ENCODE measurements at places on chromosomes 1 and 21.

GRCh38 chr1:214500340-214501055, 50.9 kb downstream of the PTPN14 start:
- no peak for DNase-seq

DNA sequence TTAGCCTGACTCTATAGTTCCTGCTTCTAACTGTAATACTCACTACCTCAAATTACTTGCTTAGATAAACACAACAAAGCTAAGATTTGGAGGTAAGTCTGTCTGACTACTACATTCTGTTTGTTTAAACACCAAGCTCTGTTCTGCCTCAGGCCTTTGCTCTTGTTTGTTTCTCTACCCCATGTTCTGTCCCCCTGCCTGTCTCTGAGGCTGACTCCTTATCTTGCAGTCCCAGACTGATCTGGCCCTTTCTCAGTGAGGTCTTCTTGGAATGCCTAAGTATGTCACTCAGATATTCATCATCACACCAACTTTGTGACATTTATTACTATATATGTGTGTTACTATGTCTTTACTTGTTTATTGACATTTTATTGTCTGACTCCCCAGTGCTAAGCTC, 425.5 kb downstream of the LMO4 start:
- no peak for DNase-seq

DNA sequence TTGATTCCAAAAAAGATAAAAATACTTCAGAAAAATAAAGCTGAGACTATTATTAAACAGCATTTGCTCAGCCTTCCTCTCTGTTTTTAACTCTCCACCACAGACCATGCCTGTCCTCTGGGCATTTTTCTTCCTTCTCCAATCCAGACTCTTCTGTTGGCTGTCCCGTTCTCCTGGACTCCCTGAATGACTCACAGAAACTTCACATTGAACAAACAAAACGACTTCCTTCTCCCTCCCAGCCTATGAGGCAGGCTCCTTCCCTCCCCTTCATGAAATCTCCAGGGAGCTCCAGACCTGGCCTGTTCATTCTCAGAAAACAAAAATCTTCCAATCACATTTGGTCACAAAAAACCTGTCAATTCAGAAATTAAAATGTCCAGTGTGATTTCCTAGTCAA, 421.3 kb downstream of the NPHP4 start:
- DNase-seq: no peak

DNA sequence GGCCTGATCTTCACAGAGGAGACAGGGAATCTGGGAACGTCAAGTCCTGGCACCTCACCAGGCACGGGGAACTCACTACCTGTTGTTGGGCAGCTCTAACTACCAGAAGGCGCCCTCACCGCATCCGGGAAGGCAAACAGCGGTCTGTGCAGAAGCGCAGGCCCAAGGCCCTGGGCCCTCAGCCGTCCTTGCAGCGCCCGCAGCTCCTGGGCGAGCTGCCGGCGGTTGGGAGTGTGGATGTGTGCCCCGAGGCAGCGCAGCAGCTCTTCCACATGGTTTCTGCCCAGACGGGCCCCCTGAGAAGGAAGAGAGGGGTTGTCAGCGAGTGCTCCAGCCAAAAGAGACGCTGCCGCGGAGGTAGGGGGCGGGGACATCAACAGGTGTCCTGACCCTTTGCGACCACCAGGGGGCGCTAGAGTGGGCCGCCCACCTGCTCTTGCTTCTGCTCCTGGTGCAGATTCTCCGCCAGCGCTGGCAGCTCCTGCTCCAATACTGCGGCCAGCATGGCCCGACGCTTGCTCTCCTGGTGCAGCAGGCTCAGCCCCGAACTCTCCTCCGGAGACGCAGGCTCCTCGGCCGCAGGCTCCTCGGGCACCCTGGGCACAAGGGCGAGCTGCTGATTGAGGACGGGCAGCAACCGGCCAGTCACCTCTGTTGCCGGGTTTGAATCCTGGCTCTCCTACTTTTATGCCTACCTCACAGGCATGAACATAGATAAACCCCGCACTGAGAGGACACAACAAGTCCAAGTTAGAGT, 9.3 kb downstream of the MAP3K6 start:
- peak; percentile 56 for DNase-seq

DNA sequence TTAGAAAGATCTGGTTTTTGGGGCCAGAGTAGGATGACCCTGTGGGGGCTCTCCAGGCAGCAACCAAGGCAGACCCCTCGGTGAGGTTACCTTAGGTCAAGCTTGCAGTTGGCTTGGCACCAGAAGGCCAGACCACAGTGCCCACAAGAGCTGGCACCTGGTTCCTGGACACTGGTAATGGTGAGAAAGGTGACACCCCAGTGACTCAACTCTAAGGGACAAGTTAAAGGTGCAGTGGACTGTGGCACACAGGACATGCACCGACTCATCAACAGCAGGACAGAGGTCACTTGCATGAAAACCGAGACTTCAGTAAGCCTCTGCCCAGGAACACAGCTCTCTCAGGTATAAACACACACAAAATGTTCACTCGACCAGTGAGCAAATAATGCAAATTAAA, 6.7 kb downstream of the LRRC38 start:
- no peak for DNase-seq

- no peak for DNase-seq
Measured at GRCh38 chr1:246647113-246647512, 77.1 kb upstream of the SCCPDH start.

DNA sequence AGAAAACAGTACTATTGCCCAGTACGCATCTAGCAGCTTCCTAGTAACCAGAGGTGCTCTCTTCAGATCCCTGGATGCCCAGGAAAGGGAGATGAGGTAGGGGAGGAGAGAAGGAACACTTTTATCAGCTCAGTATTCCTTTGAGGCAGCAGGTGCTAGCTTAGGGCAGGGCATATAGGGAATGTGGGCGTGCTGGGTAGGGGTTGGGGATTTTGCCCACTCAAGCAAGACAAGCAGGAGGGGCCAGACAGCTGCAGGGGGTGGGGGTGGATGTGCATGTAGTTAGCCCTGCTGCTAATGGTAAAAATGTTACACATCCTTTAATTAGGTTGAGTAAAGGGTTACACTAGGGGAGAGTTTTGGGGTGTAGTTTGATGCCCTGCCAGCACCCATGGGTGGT, 18.1 kb upstream of the AVPR1B start:
- DNase-seq: no peak

GRCh38 chr1:61139775-61140549, 57.6 kb downstream of the NFIA start:
- no peak for DNase-seq

DNA sequence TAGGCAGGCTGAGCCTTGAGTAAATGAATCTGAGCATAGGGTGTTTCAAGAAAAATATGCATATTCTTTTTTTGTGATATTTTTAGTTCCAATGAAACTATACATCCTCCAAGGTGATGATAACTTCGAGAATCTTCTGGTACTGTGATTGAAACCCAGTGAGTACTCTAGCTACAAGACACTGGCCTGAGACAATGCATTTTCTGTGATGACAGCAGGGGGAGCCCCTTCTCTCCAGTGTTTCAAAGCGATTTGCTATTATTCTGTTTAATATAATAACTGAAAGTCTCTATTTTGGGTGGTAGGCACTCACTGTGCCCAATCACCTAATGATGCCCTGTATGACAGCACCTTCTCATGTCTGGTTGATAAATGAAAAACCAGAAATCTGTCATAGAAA, 12.1 kb downstream of the IRF2BP2 start:
- DNase-seq: no peak

DNA sequence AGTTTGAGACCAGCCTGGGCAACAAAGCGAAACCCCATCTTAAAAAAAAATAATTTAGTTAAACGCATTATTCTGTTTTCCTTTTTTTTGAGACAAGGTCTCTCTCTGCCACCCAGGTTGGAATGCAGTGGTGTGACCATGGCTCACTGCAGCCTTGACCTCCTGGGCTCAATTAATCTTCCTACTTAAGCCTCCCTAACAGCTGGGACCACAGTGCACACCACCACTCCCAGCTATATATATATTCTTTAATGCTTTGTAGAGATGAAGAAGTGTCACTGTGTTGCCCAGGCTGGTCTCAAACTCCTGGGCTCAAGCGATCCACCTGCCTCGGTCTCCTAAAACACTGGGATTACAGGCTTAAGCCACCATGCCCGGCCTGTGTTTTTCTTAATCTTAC, 7.7 kb upstream of the KLF17 start:
- no peak for DNase-seq

GRCh38 chr1:211372463-211372862, 45.8 kb downstream of the TRAF5 start:
- no peak for DNase-seq

DNA sequence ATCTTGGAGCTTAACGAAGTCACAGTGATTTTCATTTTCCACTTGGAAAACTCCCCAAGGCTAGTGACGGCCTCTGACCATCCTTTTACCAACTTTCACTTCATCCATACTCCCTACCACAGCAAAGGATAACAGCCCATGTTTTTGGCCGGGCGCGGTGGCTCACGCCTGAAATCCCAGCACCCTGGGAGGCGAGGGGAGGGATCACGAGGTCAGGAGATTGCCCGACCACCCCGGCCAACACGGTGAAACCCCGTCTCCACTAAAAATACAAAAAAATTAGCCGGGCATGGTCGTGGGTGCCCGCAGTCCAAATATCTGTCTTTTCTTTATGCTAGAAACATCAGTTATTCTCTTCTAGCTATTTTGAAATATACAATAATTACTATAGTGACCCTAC, 7.3 kb downstream of the ASPM start:
- no peak for DNase-seq

DNA sequence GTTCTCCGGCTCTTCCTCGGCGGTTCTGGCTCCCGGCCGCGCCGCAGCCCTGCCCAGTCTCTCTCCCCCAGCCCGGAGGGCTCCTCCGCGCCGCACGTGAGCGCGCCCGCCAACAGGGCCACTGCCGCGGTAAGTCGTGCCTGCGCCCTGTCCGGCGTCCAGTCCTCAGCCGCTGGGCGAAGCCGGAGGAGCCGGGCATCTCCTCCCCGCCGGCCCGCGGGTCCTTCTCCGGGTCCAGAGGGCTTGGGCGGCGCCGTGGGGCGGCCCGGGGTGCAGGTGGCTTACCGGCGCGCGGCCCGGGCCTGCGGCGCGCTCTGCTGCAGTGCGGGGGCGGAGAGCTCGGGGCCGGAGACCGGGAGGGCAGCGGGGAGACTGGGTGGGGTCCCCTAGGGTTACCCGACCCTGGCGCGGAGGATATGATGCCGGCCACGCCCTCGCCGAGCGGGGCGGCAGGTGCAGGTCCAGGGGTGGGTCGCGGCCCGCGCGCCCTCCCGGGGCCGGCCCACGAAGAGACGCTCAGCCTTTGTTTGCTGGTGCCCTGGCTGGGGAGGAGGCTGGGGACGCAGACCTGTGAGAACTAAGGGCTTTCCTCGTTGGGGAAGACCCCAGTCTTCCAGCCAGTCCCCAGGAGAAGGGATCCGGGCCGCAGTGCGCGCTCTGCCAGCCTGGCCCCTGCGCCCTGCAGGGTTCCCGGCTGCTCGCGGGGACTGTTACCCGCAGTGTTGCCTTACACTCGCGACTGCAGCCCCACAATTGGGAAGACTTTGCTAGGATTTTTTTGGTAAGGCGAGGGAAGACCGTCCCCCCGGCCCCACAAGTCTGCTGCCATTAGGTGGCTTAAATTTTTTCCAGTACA, at the start of gene DOP1B:
Gene DOP1B, plus strand, starts transcription at position 10 of the 856 bp plus-strand sequence. CDS start 7,910 bp downstream, outside the sequence.
- no peak for DNase-seq

- no peak for DNase-seq
Measured at GRCh38 chr1:177880339-177880891, 89.4 kb downstream of the SEC16B start.

GRCh38 chr1:175749075-175749474, 5.7 kb upstream of the TNR start:
- DNase-seq: no peak

DNA sequence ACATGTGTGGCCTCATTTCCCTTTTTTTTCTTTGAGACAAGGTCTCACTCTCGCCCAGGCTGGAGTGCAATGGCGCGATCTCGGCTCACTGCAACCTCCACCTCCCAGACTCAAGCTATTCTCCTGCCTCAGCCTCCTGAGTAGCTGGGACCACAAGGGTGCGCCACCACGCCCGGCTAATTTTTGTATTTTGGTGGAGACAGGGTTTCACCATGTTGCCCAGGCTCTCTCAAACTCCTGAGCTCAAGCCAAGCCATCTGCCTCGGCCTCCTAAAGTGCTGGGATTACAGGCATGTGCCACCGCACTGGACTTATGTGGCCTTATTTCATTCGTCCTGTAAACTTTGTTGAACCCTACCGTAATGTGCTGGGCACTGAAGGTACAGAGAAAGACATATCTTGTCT, 569 bp upstream of the WARS2 start:
- DNase-seq: no peak

GRCh38 chr1:108850929-108851328, 6.0 kb downstream of the AKNAD1 start:
- no peak for DNase-seq

GRCh38 chr1:14149431-14149830, 449.1 kb upstream of the KAZN start:
- no peak for DNase-seq

DNA sequence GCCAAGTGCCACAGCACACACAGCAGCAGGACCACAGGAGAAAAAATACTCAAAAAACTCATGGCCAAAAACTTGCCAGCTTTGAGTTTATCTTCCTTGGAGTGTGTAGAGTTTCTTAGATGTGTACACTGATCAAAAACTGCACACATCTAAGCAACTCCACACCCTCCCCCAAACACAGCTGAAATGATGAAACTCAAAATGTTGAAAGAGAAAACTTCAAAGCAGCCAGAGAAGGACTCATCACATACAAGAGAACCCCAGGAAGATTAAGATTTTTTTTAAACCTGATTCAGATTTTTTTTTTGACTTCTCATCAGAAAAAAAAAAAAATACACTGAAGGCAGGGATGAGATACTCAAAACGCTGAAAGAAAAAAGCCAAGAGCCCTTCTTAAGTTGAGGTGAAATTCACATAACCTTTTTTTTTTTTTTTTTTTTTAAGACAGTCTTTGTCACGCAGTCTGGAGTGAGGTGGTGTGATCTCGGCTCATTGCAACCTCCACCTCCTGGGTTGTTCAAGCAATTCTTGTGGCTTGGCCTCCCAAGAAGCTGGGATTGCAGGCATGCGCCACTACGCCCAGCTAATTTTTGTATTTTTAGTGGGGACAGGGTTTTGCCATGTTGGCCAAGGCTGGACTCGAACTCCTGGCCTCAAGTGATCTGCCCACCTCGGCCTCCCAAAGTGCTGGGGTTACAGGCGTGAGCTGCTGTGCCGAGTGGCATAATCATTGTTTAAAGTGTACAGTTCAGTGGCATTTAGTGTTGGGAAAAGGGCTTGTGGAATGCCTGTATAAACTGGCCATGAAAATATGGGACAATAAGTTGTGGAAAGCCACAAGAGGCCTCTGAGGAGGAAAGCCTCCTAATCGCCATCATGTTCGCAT, 20.9 kb upstream of the PDXK start:
- DNase-seq: no peak

DNA sequence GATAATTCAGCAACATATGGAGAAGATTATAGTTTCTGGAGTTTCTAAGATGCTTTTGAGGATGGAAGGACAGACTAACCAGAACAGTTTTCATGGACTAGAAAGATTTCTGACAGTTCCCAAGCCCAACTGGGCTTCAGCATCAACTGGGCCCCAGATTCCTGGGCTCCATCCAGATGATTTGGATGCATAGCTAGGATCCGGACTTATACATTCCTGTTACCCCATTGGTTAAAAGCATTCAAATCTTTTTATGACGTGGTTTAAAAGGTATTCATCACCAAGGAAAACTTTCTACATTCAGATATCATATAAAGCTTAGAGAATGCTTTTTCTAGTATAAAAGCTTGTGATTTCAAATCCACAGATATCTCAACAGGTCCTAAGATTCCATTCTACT, 29.7 kb downstream of the TSHB start:
- DNase-seq: no peak

Data from stimulated activated CD4-positive, alpha-beta T cell treated with anti-CD3 and anti-CD28 coated beads, TNF-alpha, amount 100 ng/mL, for 1 hour (primary cell).